ENCODE measurements at places on chromosomes 5 and 9. TPM values are rescaled to one million over a fixed set of nuclear protein-coding genes. Genes with fewer than 3 reads are reported as not detected.

Gene KCNV2
- not detected for total RNA-seq

Gene DMRT2
- 0.52 TPM for total RNA-seq

Gene IL9
- not detected for total RNA-seq

Gene WWC1
- total RNA-seq: not detected

Gene RANBP3L
- not detected for total RNA-seq

Gene NUTM2G
- total RNA-seq: not detected

Gene FST
- not detected for total RNA-seq

Gene DIPK1B
- total RNA-seq: 1.3 TPM

Data from T-helper 2 cell treated with Interferon-gamma antibody and Interleukin-4, amounts not matched to agents 100 ng/mL and 5 ng/mL, for 36 hours (primary cell).